ENCODE measurements at places on chromosomes 16 and 17. TPM values are rescaled to one million over a fixed set of nuclear protein-coding genes. Genes with fewer than 3 reads are reported as not detected.

Gene CMTR2
- total RNA-seq = 15.0 TPM

Gene CMTM1
- 0.59 TPM for total RNA-seq

Gene GJD3
- 0.89 TPM for total RNA-seq

Gene NAA38
- total RNA-seq = 138 TPM

All from bronchus fibroblast of lung (primary cell).